ENCODE measurements at places on chromosomes 3 and 15. TPM values are rescaled to one million over a fixed set of nuclear protein-coding genes. Genes with fewer than 3 reads are reported as not detected.

DNA sequence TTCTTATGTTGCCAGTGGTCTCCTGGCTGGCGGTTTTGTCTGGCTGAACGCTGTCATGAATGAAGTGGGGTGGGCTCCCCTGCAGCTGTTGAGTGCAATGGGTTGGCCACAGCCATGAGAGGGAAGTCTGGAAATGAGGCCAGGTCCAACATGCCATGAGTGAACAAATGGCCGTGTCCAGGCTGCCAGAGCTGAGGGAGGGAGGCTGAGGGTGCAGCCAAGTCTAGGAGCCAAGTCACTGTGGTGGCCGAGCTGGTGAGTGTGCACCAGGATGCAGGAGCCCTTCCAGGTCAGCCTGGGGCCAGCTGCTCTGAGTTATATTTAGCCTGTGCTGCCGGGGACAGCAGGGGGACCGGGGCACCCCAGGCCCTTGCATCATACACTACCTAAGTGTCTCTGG, 24.7 kb upstream of the PRR23E start:
- no peak overlapping the region for H3K4me3 ChIP-seq
- H3K36me3 ChIP-seq = no peaks in the 10 kb centered on the region
- no peaks in the 10 kb centered on the region for H3K27me3 ChIP-seq
- H3K4me1 ChIP-seq = peaks cover 2% of the 10 kb centered on the region

- H3K36me3 ChIP-seq = no peaks in the 10 kb centered on the region
- DNase-seq = no peak
- no peak overlapping the region for H3K4me3 ChIP-seq
- no peaks in the 10 kb centered on the region for H3K27me3 ChIP-seq
Measured at GRCh38 chr3:110246796-110247376, 824.7 kb upstream of the NECTIN3 start.

DNA sequence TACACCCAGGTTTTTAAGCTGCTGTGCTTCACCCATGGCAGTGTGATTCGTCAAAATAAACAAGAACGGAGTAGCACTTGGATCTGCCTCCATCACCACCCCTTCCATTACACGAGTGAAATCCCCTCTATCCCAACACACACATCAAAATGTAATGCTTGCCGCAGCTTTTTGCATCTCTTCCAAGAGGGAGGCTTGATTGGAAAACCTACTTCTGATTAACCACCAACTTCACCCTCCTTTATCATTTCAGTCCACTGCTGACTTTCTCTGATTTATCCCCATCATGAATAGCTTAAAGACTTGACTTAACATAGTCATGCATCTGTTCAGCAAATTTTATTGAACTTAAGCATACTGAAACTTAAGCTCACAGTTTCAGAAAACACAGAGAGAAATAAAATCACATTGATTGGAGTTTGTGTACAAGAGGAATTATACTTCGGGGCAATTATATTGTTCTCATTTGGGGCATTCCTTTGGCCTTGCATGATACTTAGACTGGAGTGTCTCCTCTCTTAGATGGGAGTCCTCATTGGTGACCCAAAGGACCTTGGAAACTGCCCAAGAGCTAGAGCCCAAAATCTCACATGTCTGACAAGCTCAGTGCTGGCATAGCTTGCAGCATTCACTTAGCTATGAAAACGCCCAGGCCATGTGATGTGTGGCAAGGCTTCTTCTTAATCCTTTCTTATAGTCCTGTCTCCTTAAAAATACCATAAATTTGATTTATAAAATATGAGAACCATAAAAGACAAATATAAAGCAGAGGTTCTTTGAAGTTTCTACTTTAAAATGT, 124.3 kb upstream of the UMPS start:
- H3K27ac ChIP-seq = no peak overlapping the region
- DNase-seq = no peak
- H3K27me3 ChIP-seq = no peaks in the 10 kb centered on the region

DNA sequence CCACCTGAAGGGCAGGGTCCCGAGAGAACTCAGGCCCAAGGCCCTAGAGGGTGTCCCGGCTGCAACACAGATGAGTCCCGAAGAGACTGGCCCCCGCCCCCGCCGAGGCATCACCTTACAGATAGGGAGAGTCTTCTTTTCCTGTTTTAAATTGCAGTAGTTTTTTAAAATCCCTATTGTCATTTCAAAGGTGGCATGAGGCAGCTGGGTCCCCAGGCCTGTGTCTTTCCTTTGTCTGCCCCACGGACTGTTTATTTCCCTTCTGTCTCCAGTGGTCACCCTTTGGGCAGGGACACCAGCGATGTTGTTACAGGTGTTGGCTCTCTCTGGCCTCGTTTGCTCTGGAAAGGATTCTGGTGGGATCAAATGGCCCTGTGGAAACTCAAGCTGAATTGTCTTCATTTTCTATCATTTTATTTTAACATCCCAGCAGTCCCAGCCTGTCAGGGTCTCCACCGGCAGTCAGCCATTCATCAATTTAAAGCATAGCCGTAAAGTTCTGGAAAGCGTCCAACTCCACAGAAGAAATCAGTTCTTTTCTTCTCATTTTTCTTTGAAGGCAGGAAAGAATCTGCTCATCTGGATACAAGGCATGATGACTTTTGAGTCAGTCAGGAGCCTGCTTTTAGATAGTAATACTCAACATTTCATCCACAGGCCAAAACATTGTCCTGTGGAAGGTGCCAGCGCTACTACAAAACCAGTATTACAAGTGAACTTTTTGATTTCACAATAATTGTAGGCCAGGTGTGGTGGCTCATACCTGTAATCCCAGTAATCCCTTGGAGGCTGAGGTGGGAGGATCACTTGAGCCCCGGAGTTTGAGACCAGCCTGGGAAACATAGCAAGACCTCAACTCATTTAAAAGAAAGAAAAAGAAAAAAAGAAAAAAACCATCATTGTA, 96.2 kb downstream of the HES1 start:
- no peak overlapping the region for H3K4me3 ChIP-seq
- no peaks in the 10 kb centered on the region for H3K4me1 ChIP-seq
- H3K27ac ChIP-seq = no peak overlapping the region
- DNase-seq = no peak
- H3K27me3 ChIP-seq = no peaks in the 10 kb centered on the region

DNA sequence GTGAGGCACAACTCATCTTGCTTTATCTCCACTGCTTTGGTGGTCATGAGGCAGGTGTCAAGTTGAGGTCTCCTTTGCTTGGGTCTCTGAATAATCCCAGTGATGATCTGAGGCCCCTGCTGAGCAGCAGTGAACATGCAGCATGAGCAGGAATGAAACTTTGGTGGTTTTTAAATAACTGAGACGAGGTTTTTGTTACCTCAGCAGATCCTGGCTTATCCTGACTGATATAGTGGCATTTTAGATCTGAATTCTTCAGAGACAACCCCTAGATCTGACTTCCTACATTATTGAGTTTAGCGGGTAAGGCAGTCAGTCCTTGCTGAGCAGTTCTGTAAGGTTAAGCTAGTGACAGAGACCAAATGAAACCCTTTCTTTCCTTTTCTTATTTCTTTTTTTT, 230.4 kb downstream of the ARRDC4 start:
- DNase-seq = no peak
- no peaks in the 10 kb centered on the region for H3K36me3 ChIP-seq
- H3K4me1 ChIP-seq = no peaks in the 10 kb centered on the region
- no peaks in the 10 kb centered on the region for H3K27me3 ChIP-seq
- H3K27ac ChIP-seq = no peak overlapping the region
- H3K4me3 ChIP-seq = no peak overlapping the region

- H3K36me3 ChIP-seq = no peaks in the 10 kb centered on the region
- H3K27ac ChIP-seq = no peak overlapping the region
- no peak for DNase-seq
- no peaks in the 10 kb centered on the region for H3K4me1 ChIP-seq
- peak overlapping the region; percentile 20 for H3K4me3 ChIP-seq
Measured at GRCh38 chr3:191235331-191236314, 36.6 kb downstream of the OSTN start.

DNA sequence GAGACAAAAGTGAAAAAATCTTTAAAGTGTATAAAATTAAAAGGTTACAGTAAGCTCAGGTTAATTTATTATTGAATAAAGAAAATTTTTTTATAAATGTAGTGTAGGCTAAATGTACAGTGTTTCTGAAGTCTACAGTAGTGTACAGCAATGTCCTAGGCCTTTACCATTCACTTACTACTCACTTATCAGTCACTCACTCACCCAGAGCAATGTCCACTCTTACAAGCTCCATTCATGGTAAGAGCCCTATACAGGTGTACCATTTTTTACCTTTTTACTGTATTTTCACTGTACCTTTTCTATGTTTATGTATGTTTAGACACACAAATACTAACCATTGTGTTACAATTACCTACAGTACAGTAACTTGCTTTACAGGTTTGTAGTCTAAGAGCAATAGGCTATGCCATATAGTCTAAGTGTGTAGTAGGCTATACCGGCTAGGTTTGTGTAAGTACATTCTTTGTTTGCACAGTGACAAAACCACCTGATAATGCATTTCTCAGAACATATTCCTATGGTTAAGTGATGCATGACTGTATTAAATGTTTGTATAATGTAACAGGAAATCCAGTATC, 38.1 kb upstream of the NECTIN3 start:
- H3K27me3 ChIP-seq = no peaks in the 10 kb centered on the region
- no peaks in the 10 kb centered on the region for H3K36me3 ChIP-seq
- no peak overlapping the region for H3K27ac ChIP-seq
- H3K4me1 ChIP-seq = no peaks in the 10 kb centered on the region
- no peak overlapping the region for H3K4me3 ChIP-seq

DNA sequence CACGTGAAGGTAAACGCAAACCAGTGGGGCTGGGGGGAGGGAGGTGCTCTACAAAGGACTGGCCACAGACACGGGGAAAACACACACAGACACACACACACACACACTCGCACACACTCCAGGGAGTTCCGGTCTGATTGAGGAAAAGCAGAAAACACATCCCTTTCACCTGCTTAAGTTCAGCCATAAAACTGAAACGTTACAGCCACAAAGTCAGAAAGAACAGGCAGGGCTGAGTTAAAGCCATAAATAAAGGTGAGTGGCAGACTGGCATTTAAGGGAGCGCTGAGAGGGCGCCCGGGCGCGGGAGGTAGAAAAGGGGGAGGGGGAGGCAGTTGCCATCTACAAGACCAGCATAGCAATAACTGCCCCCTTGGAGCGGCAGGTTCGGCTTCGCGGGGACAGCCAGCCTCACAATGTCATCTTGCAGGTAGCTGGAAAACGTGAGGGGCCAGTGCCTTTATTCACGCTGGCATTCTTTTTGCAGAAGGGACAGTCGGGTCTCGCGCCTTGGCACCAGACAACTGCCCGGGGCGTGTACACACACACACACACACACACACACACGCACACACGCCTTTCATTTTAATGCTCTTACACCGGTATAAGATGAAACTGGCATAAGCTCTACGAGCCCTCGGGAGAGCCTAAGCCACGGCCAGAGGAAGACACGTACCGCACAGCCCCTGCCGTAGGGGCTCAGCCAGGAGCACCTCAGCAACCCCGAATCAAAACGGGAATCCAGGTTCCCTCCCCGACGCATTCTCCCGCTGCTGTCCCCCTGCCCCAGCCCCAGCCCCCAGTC, 866 bp downstream of the TNIK start:
- H3K4me3 ChIP-seq = peak overlapping the region; percentile 88
- H3K4me1 ChIP-seq = no peaks in the 10 kb centered on the region
- no peaks in the 10 kb centered on the region for H3K36me3 ChIP-seq
- DNase-seq = no peak
- peak overlapping the region; percentile 41 for H3K27ac ChIP-seq

GRCh38 chr3:161049683-161050248, 55.4 kb downstream of the B3GALNT1 start:
- H3K27me3 ChIP-seq = no peaks in the 10 kb centered on the region
- H3K4me3 ChIP-seq = no peak overlapping the region
- no peak for DNase-seq
- no peaks in the 10 kb centered on the region for H3K36me3 ChIP-seq

- no peak overlapping the region for H3K4me3 ChIP-seq
- no peaks in the 10 kb centered on the region for H3K36me3 ChIP-seq
- no peak overlapping the region for H3K27ac ChIP-seq
- no peaks in the 10 kb centered on the region for H3K27me3 ChIP-seq
Measured at GRCh38 chr3:100407164-100407563, 5.8 kb downstream of the LNP1 start.

GRCh38 chr3:71226565-71227269, 356.8 kb downstream of the FOXP1 start:
- peak overlapping the region; percentile 89 for H3K27ac ChIP-seq
- H3K27me3 ChIP-seq = no peaks in the 10 kb centered on the region
- H3K4me1 ChIP-seq = peaks cover 65% of the 10 kb centered on the region
- peak overlapping the region; percentile 70 for H3K4me3 ChIP-seq
- no peak for DNase-seq

DNA sequence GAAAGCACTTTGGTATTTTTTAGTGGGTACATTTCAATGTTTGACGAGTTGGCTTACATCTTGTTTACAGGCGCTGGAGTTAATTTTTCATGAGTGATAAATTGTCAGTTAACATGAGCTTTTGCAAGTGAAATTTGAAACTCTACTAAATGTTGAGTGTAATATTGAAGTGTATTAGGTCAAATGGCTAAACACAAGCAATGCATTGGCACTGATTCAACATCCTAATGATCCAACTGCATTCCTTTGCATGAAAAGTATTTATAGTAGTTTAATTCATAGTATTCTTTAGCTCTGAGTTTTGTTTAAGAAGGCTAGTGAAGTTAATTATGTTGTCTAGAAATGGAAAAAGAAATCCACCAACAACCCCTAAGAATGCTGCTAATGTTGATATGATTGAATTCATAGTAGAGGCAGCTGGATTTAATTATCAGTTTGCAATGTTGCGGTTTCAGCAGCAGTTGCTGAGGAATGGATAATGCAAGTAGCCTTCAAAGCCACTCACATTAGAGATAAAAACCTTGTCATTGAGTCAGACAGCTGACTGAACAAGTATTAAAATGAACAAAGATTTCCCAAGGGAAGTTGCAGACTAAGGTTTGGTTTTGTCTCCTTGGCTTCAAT, 245.6 kb upstream of the GOLIM4 start:
- DNase-seq = no peak
- no peaks in the 10 kb centered on the region for H3K4me1 ChIP-seq
- H3K27ac ChIP-seq = no peak overlapping the region
- H3K4me3 ChIP-seq = no peak overlapping the region

GRCh38 chr15:101024706-101025500, 105.7 kb downstream of the LRRK1 start:
- no peak overlapping the region for H3K27ac ChIP-seq
- H3K27me3 ChIP-seq = no peaks in the 10 kb centered on the region
- H3K36me3 ChIP-seq = peaks cover 6% of the 10 kb centered on the region
- DNase-seq = no peak
- no peak overlapping the region for H3K4me3 ChIP-seq

- peak overlapping the region; percentile 97 for H3K27ac ChIP-seq
Measured at GRCh38 chr15:45168751-45169551, 18.8 kb downstream of the SHF start.

The SCG5 gene
- 2.4 TPM for total RNA-seq

The ADAM10 gene
- 41.2 TPM for total RNA-seq

The LDHAL6B gene
- not detected for total RNA-seq

The GP9 gene
- total RNA-seq = not detected
